Stimulated activated CD4-positive, alpha-beta T cell treated with anti-CD3 and anti-CD28 coated beads, Interleukin-12 subunit alpha, Interleukin-12 subunit beta, amount 100 ng/mL, for 4 hours (primary cell): ENCODE measurements at places on chromosomes 3 and 15.

- DNase-seq: no peak
Observed at GRCh38 chr3:17983106-17983505, 240.7 kb upstream of the TBC1D5 start.

GRCh38 chr3:44409640-44410410 lies 67.6 kb downstream of the ZNF445 start:
- no peak for DNase-seq

- DNase-seq: no peak
Observed at GRCh38 chr15:89119489-89120478, 31.5 kb downstream of the ABHD2 start.

DNA sequence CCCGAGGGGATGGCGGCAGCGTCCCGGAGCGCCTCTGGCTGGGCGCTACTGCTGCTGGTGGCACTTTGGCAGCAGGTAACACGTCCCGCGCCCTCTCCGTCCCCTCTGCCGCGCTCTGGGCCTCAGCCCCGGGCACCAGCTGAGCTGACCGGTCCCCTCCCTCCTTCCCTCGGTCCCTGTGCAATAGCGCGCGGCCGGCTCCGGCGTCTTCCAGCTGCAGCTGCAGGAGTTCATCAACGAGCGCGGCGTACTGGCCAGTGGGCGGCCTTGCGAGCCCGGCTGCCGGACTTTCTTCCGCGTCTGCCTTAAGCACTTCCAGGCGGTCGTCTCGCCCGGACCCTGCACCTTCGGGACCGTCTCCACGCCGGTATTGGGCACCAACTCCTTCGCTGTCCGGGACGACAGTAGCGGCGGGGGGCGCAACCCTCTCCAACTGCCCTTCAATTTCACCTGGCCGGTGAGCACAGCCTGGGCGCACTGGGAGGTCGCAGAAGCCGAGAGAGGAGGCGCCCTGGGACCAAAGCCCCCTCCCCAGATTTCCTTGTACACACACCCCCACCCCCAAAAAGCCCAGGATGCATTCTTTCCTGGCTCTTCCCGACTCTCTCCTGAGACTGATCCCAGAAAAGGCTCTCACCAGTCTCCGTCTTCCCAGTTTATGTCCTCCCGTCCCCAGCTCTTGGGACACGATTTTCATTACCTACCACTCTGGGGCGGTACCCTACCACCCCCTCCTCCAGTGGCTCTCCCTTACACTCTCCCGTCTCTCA lies 705 bp downstream of the DLL4 start:
- DNase-seq: no peak

DNA sequence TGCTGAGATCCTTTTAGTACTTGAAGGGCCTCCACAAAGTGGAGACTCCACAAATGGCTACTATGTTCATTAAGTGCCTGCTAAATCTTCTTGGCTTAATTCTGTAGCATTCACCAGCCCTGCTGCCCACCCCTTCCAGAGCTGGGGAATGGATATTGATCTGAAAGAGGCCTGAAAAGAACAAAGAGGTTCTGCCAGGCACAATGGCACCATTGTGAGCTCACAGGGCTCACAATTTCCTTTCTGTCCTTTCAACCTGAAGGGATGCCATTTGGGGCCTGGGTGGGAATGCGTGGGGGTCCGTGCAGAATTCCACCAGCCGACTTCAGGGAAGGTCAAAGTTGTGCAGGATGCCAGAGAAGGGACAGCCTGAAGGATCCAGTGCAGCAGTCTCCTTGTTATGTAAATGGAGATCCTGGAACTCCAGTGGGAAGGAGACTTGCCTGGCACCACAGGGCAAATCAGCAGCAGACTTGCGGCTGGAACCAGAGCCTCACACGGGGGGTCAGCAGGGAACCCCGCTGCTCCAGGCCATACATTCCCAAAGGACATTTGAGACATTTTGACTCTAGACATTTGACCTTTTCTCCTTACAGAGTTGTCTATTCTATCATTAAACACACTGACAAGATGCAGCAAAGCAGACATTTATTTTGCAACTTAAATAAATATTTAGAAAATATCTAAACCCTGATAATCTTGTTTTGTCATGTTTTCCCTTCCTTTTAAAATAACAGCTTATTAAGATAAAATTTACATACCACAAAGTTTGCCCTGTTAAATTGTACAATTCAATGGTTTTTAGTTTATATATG lies 21.5 kb upstream of the MORF4L1 start:
- DNase-seq: no peak

DNA sequence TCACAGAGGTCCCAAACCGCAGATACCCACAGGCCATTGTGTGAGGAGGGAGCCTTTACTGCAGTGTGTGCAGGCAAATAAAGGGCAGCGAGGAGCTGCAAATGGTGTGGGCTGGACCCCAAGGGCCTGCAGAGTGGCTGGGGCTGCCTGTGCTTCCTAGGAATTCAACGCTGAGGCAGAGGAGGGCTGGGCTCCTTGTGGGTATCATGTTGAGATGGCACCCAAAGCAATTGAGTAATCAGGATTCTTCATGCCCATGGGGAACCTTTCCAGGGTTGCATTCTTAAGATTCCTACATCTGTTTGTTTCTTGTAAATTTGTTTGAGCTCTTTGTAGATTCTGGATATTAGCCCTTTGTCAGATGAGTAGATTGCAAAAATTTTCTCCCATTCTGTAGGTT lies 85.4 kb upstream of the LIPC start:
- DNase-seq: no peak

DNA sequence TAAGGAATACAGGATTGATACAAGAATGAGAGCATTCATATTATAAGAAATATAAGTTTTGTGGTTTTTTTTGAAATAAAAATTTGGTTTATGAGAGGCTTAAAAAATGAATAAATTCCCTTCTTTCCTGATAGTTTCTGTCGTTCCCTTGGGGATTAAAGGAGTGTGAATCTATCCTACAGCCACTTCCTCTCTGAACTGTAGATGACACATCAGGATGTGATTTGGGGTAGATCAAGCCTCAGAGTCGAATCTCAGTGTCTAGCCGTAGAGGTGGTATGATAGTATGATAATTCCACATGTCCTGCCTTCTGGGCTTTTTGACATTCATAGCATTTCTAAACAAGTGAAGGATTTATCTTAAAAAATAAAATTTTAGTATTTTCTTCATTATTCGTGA lies 343.1 kb downstream of the LPP start:
- no peak for DNase-seq

DNA sequence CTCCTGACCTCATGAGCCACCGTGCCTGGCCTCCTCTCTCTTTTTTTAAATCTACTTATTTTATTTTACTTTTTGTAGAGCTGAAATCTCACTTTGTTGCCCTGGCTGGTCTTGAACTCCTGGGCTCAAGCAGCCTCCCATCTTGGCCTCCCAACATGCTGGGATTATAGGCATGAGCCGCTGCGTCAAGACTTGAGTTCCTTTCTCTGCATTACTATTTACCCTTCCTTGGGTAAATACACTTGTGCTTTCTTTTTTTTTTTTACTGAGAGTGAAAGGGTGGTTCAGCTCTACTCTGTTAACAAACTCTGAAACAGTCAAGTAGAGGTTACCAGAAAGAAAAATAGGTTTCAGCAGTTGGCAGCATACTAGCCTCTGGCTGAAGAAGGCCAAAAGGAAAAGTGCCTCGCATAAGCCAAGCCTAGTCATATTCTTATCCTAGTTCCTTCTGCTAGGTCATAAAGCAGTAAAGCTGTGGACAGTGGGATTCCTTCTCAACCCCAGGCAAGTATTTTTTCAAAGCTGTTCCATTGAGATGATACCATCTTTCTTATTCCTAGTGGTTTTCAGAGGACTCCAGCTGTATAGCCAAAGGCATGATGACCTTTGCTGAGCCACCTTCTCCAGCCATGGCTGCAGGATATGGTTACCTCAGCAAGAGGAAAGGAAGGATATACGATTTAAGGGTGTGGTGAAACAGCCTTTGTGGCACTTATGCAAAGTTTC lies 135.1 kb downstream of the RBPMS2 start:
- no peak for DNase-seq

GRCh38 chr3:139472380-139473010 lies 3.8 kb downstream of the RBP2 start:
- no peak for DNase-seq

GRCh38 chr15:78907577-78907976 lies 34.9 kb downstream of the MORF4L1 start:
- no peak for DNase-seq

DNA sequence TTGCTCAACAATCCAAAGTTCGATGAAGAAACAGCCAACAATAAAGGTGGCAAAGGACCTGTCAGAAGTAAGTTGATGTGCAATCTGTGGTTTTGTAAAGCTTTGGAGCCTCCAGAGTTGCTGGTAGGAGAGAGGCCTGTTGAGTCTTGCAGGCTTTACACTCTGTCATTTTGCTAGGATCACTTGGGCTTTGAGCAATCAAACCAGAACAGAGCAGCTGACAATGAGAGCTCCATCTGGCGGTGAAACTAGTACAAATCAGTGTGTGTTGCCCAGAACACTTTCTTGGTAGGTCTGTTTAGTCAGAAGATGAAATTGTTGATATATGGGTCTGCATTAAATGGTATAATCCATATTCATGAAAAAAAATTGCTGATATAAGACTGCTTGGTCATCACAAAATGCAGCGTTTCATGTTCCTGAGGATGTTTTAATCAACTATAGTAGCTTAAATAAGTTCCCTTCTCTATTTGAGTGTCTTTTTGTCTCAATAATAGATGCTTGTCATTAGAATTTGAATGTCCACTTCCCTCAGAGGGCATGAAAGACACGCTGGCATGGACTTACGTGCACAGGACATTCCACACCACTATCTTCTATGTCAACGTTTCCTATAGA lies 25.7 kb downstream of the TMOD2 start:
- peak; percentile 40 for DNase-seq
